ENCODE measurements at places on chromosomes 1 and 21. TPM values are rescaled to one million over a fixed set of nuclear protein-coding genes. Genes with fewer than 3 reads are reported as not detected.

DNA sequence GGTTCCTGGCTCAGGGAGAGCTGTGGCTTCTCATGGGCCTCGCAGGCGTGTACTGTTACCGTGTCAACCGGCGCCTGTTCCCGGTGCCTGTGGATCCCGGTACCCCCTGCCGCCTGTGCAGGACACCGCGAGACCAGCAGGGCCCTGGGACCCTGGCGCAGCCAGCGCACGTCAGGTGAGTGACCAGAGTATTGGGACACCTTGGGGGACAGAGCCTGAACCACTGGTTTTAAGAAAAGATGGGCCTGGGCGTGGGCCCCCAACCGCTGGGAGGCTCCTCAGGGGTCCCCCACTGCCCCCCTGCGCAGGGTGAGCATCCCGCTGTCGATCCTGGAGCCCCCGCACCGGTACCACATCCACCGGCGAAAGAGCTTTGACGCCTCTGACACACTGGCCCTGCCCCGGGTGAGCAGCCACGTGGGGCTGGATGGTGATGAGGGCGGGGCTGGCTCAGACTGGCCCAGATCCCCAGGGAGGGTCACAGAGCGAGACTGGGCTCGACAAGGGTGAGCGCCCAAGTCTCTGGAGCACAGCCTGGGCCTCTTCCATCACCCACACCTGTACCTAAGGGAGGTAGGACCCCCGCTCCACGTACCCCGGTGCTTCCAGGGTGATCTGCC lies 10.5 kb downstream of the MIIP start:
- DNase-seq, result no peak

DNA sequence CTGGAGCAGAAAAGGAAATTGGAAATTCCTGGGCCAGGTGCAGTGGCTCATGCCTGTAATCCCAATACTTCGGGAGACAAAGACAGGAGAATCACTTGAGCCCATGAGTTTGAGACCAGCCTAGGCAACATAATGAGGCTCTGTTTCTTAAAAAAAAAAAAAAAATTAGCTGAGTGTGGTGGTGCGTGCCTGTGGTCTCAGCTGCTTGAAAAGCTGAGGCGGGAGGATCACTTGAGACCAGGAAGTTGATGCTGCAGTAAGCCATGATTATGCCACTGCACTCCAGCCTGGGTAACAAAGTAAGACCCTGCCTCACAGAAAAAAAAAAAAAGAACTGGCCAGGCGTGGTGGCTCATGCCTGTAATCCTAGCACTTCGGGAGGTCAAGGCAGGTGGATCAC lies 56.7 kb downstream of the SRSF11 start:
- DNase-seq, result no peak

Gene CADM3
- 0.58 TPM for total RNA-seq

GRCh38 chr1:174197547-174197946 lies 38.2 kb downstream of the RABGAP1L start:
- no peak for DNase-seq

DNA sequence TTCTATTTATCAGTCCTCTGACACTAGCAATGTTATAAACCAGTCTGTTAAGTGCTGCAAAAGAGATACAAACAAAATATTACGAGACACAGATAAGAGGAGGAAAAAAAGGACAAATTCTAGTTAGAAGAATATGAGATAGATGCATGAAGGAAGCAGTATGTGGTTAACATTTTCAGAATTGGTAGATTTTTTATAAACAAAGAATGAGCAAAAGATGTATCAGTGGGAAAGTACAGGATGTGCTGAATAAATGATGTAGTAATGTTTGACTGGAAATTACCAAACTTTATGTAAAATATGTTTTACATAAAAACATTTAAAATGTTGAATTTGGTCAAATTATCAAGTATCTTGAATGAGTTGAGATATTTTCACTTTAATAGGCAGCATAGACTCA lies 574.2 kb downstream of the NUF2 start:
- no peak for DNase-seq

Gene TM2D1
- 10.6 TPM for total RNA-seq

DNA sequence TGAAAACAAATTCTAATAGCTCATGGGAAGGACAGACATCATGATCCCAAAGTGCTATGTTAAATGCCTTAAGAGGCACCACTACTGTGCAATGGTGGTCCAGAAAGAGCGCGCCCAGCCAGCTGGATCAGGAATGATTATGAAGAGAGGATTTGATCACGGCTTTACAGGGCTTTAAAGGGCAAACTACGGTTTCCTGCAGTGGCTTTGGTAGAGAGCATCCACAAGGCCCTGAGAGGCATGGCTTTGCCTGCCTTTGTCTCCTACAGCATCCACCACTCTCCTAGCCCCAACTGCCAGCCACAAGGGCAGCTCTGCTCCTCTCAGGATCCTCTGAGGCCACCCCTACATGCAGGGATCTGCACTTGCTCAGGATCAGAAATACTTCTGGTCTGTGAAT lies 40.7 kb downstream of the ZNF281 start:
- DNase-seq, result no peak

GRCh38 chr1:42179275-42179674 lies 14.7 kb upstream of the GUCA2A start:
- no peak for DNase-seq

- no peak for DNase-seq
Observed at GRCh38 chr1:69836971-69837636, 269.4 kb downstream of the LRRC7 start.

DNA sequence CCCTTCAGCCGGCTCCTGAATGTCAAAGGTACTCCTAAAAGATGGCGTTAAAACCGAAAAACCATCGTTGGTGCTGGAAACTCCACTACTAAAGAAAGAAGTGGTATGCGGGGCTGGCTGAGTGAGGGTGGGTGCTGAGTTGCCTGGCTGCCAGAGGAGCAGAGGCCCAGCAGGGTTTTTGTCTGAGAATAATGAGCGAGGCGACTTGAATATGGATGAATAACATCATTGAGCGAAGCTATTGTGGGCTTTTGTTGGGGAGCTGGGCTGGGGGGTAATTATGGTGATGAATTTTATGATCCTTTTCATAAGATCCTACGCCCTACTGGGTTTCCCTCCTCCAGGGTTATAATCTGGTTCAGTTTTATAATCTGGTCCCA lies 2.0 kb downstream of the PDPN start:
- no peak for DNase-seq
